ENCODE measurements at places on chromosomes 5 and 9.
A peak's percentile ranks its signal among the peaks of the same experiment; 100 is the strongest.

- DNase-seq: no peak
Measured at GRCh38 chr5:34687269-34688011, 31.3 kb downstream of the RAI14 start.

DNA sequence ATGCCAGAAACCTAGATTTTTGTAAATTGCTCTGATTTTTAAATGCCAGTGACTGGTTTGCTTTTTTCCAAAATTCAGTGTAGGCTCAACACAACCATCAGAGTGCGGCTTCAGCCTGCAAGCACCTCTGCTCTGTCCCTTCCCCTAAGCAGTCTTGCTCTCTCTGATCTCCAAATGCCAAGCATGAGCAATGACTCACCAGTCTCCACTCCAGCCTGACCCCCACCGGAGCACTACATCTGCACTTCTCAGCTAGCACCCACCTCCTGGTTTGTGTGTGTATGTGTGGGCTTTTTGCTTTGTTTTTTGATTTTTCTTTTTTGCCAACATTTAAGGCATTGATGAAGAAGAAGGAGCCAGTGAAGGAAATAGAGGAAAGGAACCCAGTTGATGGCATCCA lies 61.4 kb upstream of the ADRA1B start:
- DNase-seq: no peak

DNA sequence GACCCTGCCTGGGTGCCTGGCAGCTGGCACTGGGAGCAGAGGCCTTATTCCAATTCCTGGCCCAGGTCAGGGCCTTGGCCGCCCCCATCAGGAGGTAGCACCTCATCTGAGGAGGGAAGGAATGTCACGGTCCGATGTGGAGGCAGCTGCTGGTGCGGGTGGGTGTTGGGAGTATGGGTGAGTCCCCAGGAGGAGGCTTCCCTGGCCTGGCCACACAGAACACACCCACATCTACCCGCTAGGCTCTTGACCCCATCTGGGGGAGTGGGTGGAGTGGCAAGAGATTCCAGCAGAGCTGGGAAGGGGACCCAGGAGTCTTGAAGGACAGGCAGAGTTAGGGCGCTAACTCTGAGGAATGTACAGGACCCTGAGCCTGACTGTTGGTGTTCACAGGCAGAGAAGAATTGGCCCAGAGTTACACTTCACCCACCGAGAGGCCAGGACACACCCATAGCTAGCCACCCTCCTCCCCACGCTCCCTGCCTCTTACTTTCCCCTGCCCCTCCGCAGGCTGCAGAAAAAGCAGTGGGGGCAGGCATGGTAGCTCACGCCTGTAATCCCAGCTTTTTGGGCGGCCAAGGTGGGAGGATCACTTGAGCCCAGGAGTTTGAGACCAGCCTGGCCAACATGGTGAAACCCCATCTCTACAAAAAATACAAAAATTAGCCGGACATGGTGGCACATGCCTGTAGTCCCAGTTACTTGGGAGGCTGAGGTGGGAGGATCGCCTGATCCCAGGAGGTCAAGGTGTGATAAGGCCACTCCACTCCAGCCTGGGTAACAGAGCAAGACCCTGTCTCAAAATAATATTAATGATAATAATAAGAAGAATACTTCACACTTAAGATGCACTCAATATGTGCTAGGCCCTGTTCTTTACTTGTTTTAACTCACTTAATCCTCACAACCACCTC lies 6.0 kb downstream of the OLFML2A start:
- no peak for DNase-seq

- peak; percentile 50 for DNase-seq
Measured at GRCh38 chr5:145856285-145856818, 16.5 kb downstream of the GRXCR2 start.

DNA sequence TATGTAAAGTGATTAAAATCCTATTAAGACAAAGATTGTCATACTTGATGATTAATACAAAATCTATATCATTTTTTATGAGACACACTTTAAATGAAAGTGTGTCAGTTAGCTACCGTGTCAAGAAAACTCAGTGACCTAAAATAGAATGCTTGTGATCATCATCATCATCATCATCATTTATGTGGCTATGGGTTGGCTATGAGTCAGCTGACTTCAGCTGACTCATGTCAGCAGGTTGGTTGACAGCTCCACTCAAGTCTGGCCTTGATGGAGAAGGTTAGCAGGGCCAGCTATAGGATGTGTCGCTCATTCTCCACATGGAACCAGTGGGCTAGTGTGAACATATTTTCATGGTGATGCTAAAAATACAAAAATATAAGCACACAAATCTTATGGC lies 43.8 kb upstream of the ZNF300 start:
- DNase-seq: no peak

DNA sequence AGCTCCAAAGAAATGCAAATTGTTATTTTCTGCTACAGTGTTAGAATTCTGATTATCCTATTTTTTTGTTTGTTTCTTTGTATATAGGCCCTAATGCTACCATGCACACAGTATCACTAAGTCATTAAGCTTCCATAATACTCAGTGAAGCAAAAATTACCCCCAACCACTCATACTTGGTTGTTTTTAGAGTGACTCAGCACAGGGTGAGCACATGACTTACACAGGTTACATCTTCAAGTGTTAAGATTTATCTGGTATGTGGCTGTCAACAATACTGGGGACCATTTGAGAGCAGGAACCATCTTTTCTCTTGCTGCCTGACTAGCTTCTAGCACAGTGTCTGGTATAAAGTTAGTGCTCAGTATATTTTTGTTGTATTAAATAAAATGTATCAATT lies 255.8 kb upstream of the SLC24A2 start:
- no peak for DNase-seq

DNA sequence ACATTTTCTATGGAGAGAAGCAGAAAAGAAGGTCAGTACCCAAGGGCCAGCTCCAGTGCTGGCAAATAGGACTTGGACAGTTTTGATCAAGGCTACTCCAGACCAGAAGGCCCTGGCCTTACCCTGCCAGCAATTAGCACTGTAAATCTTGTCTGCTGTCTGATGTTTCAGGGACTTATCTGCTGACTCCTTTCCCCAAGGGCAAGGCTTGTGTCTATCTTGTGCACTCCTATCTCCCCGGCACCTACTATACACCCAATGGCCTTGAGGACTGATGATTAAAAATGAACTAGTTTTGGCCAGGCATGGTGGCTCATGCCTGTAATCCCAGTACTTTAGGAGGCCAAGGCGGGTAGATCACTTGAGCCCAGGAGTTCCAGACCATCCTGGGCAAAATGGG lies 37.2 kb downstream of the POLR1E start:
- DNase-seq: no peak

GRCh38 chr5:62143268-62144229 lies 162.5 kb upstream of the KIF2A start:
- DNase-seq: peak; percentile 48

GRCh38 chr5:140108093-140109017 lies 5.6 kb upstream of the PURA start:
- no peak for DNase-seq

DNA sequence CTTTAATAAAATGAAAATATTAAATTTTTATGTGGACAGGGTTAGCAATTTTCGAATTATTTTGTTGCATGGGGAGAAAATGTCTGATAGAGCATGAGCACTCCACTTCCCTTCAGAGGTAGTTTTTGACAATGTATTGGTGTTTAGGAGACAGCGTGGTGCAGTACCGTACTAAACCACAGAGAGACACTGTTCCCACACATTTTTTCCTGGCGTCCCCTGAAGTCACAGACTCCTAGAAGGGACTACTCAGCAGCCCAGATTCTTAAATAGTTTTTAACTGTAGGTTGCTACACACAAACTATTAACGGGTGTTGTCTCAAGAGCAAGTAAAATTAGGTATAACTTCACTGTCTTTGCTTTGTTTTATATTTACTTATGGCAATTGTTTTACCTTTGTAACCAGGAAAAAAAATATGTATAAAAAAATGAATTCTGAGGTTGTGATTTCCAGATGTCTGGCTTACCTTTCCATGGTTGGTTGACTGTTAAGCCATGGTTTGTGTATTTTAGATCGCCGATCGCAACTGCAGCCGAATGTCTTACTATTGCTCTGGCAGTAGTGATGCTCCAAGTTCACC lies 171.2 kb downstream of the DOCK8 start:
- peak; percentile 66 for DNase-seq

DNA sequence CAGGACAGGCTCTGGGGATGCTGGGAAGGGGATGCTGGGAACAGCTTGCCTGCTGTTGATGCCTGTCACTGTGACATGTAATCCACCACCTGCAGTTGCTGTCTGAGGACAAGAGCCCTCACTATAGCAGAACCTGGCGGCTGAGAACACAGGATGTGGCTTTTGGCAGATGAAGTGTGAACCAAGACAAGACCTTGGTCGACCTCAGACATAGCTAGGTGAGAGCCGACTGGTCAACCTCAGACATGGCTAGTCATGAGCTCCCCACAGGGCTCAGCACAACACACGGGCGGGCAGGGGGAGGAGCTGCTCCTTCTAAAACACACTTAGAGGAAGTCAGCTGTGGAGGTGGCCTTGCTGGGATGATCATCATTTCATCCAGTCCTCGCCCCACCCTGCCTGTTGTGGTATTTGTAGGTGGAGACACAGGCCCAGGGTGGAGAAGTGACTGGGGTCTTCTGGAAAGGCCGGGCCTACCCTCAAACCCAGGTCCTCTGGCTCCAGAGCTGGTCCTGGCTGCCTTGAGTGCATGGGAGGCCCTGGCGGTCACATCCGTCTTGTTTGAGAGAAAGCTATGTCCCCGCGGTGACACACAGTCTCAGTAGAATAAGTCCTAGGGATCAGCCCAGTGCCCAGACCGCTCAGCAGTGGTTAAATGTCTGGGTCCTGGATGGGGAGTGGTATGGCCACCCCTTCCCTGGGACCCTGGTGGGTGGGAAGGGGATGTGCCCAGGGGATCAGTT lies 6.1 kb downstream of the SUSD3 start:
- DNase-seq: no peak

- DNase-seq: no peak
Measured at GRCh38 chr5:143757116-143757515, 54.8 kb upstream of the HMHB1 start.

DNA sequence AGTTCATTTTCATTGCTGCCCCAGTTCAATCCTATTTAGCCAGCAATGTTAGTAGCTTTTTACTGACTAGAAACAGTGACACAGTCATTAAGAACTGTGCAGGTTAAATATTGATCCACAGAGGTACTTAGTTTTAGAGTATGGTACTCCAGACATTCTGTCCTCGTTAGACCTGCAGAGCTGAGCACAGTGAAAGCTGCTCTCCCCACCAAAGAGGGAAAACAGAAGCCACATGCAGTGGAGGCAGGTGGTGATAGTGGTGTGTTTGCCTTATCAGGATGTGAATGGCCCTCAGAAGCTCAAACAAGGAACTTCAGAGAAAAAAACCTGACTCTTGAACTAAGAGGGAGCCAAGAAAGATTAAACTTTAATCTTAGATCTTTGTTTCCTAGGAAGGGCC lies 75.5 kb downstream of the UNC13B start:
- no peak for DNase-seq

DNA sequence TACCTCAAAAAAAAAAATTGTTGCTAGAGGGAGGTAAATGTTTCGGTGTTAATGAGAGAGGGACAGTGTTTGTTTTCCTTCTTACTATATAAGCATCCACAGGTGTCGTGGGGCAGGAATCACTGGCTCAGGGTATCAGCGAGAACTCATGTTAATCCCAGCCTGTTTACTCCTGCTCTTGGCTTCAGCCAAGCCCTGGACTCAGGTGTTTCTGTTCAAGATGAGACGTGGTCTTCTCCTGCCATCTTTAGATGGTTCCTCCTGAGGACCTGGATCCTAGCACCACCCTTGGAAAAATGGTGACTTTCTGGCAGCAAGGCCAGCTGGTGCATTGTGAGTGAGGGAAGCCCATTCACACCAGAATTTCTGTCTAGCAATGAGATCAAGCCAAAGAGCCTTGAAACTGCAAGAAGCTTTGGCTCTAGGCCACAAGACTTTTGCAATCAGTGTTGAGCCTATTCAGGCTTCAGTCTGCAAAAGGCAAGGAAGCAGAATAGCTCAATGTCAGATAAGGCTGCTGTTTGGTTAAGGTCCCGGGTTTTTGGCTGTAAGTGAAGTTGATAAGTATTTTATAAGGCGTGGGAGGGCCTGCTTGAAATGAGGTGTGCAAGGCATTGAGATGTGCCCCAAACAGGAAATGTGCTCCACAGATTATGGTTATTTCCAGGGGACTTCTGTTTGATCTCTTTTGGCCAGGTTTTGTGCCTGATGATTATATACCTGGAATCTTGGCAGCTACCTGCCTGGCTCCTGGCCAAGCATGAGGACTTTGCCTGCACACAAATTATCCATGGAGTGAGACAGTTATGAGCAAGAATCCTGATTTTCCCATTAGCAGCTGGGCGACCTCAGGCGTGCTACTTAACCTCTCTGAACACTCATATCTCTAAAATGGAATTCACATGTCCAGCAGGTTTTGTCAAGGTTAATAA lies 99.8 kb downstream of the TENT4A start:
- DNase-seq: no peak

DNA sequence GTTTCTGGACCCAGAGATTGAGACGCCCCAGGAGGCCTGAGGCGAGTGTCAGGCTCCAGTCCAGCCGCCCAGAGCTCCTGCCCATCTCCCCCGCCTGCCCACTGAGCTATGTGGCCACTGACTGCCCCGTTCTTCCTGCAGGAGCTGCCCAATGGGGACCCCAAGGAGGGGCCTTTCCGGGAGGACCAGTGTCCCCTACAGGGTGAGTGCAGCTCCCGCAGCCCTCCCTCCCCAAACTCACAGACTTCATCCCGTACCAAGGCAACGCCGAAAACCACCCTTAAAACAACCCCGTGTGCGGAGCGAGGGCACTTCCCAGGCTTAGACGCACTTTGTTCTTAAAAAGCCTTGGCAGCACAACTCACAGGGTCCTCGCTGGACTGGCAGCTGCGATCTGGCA lies 23.4 kb downstream of the NKD2 start:
- no peak for DNase-seq

DNA sequence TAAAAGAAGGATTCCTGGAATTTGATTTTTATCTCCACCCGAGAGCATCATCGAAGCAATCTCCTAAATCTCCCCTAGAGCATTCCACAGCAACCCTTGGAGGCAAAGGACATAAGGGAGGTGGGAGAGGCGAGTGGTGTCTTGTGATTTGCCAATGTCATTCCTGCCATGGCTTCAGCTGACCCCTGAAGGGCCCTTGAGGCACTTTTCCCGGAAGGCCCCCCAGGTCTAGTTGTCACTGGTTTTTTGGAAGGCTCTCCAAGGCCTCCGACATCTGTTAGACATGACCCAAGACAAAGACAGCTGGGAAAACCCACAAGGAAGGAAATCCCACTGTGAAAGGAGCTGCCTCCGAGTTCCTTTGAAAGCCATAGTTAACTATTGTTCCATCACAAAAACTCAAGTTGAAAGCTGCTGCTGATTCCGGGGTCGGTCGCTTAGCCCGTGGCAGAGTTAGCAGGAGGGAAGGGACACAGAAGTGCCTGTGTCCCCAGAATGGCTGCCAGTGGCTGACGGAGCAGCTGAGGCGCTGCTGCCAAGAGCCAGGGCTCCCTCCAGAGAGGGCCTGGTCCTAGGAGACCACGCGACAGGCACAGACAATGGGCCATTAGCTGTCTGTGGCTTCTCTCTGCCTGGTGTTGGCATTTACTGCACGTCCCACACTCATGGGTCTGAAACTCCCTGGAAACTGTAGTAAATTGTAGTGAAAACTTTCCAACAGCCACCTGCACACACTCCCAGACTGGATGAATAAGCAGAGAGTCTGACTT lies 24.4 kb upstream of the TRIO start:
- DNase-seq: no peak

Data from renal pelvis (tissue), 12 donors.